ENCODE measurements at places on chromosomes 1 and 21.

- DNase-seq, result no peak
Observed at GRCh38 chr1:47189844-47190508, at the start of gene PDZK1IP1. Gene PDZK1IP1, minus strand, starts transcription at chr1:47190036. Its CDS starts 104 bp downstream, at chr1:47189932.

DNA sequence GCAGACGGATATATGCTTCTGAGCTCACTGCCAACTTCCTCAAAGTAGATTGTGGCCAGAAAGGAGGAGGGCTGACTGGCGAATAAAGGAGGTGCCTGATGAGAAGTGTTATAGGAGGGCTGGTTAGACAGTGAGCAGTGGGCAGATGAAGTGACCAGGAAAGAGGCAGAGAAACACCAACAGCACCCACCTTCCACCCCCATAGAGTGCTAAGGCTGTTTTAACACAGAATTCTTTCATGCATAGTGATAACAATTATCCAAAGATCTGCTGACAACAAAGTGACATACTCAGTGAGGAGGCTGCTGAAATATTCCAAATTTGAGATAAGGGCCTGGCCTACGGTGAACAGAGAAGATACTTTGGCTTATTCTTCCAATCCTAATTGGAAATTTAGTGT lies 21.2 kb upstream of the MTR start:
- no peak for DNase-seq

DNA sequence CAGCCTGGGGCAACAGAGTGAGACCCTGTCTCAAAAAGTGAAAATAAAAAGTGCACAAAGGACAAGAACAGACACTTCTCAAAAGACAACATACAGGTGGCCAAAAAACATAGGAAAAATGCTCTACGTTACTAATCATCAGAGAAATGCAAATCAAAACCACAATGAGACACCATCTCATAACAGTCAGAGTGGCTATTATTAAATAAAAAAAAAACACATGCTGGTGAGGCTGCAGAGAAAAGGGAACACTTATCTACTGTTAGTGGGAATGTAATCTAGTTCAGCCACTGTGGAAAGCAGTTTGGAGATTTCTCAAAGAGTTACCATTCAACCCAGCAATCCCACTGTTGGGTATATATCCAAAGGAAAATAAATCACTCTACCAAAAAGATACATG lies 173.2 kb downstream of the SMYD3 start:
- DNase-seq, result no peak

- DNase-seq, result no peak
Observed at GRCh38 chr1:200243042-200243437, 166.8 kb downstream of the ZNF281 start.

DNA sequence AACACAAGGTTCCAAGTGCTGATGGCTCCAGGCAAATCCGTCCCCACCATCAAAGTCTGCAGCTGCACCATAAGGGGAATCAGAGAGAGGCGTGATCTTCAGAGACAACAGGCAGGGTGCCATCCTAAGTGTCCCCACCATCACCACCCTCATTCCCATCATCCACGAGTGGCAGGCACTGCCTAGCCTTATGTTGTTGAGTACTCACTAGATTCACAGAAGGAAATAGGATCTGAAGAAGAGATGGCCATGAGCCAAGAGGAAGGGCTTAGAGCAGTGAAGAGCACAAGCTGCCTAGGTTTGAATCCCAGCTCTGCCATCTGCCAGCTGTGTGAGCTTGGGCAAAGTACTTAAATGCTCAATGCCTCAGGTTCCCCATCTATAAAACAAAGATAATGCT lies 207.3 kb upstream of the CSF3R start:
- no peak for DNase-seq

- no peak for DNase-seq
Observed at GRCh38 chr1:110286564-110286963, 52.6 kb upstream of the RBM15 start.

DNA sequence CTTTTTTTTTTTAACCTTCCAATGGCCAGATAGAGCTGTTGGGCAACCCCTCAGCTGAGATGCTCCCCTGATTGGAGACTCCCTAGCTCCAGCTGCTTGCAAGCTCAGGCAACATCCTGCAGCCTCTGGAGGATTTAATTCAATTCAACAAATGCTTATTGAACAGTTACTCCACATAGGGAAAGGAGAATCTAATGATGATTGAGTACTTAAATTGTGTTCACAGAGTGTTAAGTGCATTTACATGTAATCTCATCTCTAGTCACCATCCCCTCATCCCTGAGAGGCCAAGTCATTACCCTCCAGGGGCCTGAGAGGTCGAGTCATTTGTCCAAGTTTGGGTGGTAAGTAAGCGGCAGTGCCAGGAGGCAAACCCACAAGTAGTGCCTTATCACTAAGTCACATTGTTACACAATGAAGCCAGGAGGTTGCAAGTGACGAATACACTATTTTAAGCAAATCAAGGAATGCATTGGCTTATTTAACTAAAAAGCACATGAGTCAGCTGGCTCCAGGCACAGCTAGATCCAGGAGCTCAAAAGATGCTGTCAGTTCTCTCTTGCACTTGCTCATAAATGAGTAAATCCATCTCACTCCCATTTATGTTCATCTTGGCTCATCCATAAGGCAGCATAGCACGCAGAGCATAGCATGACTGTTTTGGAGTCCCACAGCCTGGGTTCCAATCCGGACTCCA lies 64.3 kb downstream of the OPTC start:
- no peak for DNase-seq

DNA sequence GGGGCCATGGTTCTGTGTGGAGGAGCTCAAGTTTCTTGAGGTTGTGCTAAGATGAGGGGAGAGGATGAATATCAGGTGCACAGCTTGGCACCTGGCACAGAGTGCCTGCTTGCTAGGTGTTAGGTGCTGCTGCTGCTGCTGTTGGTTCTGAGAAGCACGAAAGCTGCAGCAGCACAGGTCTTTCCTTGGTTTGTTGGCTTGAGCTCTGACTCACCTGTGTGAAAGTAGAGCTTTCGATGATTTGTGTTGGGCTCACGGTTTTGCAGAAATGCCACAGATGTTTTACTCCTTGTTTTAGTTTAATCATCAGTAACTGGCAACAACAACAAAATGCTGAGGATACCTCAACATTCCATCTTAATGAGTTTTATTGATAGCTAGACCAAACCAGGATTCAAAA lies 221.6 kb downstream of the BRINP2 start:
- DNase-seq, result no peak

DNA sequence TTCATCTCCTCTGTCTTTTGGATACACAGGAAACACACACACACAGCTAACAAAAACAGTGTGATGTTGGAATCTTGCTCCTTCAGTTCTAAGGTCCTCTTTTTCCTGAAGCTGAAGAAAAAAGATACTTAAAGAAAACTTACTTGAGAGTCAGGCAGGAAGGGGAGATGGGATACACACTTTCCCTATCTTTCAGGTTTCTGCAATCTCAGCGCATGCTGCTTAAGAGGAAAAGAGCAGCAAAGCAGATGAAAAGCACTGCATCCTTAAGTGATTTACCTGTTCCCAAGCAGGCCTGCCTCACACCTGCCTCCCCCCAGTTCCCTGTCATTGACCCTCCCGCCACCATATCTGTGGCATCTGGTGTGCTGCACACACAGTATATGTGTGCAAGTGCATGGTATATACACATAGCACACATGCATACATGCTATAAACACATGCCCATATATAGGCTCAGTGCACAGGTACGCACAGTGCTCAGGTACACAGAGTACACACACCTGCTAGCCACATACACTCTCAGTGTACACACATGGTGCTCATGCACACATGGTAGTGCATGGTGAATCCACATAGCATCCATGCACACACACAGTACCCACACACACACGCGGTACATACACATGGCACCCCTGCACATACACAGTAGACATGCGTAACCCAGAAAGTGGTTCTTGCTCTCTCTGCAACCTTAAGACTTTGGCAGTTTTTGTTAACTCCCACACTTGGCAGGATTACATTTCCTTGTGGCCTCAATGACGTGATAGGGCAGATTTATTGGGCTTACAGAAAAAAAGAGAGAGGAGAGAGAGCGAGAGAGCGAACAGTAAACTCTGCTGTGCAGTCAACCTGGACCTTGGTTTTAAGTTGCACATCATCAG lies 166.9 kb downstream of the TOMM20 start:
- DNase-seq, result no peak

GRCh38 chr1:214316593-214316992 lies 35.6 kb downstream of the SMYD2 start:
- no peak for DNase-seq

DNA sequence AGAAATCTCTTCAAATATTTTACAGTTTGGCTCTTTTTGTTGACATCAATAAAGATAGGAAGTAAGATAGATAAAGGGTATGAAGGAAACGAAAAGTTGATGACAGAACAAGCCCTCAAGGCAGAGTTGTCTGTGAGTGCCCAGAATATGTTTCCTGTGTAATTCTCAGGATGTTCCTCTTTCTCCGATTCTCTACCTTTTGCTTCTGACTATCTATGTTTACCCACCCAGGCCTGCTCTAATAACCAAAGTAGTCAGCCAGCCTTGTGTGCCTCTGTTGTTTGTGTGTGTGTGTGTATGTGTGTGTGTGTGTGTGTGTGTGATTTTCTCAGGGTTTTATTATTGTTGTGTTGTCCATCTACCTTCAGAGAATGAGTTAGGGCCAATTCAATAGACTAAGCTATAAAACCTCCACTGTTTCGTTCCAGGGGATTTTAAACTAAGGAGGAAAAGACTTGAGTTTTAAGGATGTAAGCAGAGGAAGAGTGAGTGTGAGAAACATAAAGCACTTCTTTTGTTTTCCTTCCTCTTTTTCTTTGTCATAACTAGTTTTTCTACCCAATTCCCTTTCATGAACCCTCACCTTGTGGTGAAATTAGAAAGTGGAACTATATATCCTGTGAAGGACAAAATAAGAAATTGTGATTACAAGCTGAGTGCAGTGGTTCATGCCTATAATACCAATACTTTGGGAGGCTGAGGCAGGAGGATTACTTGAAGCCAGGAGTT lies 627.4 kb upstream of the NR5A2 start:
- no peak for DNase-seq

GRCh38 chr1:40058453-40059337 lies 18.2 kb downstream of the CAP1 start:
- DNase-seq, result no peak

DNA sequence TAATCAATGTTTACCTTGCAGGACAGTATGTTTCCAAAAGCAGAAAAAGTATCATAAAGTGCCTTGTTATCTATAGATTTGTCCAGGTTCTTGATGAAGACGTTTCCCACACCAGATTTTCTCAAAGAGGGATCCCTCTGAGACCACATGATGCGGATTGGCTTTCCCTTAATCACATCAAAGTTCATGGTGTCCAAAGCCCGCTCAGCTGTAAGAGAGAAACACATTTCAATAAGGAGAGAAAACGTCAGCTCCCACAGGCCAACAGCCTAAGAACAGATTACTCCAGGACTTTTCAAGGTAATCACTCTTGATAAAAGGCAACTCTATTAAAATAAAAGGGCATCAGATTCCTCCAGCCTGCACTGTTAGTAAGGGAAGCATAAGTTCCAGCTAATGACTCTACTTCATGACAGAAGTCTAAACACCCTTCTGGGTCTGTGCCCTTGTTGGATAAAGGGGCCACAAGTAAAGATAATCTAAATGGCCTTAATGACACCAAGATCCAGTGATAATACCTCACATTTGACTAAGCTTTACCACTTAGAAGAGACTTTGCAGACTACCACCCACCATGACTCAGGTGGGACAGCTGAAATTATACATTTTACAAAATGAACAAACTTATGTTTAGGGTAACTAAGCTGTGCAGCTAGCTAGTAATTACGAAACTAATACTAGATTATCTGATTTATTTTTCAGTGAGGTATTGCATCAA lies 4.1 kb downstream of the PABPC4 start:
- no peak for DNase-seq

GRCh38 chr1:40708750-40709099 lies 17.2 kb downstream of the NFYC start:
- DNase-seq, result no peak

GRCh38 chr21:45538381-45539045 lies 3.7 kb downstream of the SLC19A1 start:
- DNase-seq, result no peak

DNA sequence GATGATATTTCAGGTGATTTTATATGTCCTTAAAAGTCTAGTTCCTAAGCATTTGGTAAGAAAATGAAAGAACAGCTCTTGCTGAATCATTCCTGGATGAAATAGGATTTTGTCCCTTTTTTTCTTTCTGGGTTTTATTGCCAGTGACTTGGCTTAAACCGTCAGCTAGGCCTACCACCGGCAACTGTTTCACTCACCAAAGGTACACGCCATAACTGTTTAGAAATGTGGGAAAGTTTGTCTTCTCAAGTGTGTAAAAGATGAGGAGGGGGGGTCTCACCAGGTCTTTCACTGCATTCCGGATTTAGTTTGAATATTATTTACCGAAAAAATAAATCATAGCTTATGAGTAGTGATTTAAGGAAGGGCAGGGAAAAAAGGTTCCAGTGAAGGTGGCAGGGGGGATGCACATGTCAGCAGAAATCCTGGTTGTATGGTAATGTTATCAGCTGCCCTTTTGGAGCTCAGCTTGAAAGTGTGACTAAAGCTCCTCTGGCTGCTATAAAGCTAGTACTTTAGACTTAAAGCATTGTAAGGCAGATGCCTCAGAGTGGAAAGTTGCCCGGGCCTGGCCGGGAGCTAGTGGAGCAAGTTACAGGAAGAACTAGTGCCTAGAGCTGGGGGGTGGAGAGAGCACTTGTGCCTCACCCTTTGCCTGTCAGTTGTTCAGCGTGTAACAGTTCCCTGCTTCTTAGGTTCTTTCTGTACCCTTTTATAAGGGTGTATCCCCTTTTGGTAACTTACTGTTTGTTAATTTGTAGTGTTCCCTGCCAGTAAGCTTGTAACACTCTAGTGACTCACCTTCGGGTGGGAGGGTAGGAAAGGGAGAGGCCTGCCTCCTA lies 3.1 kb downstream of the ATP1A1 start:
- peak; percentile 62 for DNase-seq

GRCh38 chr21:43690346-43690745 lies 28.6 kb upstream of the PDXK start:
- DNase-seq, result no peak

DNA sequence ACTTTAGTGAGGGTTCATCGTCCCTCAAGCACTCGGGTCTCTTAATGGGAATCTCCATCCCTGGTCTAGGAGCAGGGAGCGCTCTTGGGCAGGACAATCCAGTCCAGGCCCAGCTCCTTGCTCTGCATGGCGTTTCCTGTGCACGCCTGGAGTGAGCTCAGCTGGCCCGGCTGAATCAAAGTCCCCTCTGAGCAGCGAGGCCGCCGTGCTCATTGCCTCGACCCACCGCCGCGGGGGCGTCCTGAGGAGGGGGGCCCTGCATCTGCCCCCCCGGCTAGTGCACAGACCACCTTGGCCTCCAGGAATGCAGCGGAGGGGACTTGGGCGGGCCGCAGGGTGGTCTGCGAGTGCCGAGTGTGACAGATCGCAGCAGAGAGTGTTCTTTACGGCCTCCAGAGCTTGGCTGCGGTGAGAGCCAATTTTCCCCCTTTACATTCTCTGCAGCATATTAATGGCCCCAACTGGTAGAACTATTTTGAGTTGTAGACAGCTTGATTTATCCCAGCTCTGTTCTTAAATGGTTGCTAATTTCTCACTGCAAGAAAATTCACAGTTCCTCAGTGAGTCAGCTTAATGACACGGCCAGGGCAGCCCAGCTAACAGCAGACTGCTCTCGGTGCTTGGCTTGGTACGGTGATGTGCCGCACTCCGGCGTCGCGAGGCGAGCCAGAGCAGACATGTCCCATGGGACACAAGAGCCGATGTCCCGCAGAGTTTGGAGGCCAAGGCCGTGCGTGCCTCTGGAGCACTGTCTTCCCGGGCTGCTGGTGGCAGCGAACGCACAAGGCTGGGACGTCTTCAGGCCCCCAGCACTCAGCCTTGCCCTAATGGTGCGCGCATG lies 39.8 kb downstream of the SNAP47 start:
- no peak for DNase-seq

- DNase-seq, result peak; percentile 53
Observed at GRCh38 chr1:112501810-112502641, 6.7 kb upstream of the WNT2B start.

GRCh38 chr1:192382758-192383157 lies 66.0 kb downstream of the RGS21 start:
- no peak for DNase-seq
